GM12891 (cell line): ENCODE measurements at places on chromosomes 11 and 22.

DNA sequence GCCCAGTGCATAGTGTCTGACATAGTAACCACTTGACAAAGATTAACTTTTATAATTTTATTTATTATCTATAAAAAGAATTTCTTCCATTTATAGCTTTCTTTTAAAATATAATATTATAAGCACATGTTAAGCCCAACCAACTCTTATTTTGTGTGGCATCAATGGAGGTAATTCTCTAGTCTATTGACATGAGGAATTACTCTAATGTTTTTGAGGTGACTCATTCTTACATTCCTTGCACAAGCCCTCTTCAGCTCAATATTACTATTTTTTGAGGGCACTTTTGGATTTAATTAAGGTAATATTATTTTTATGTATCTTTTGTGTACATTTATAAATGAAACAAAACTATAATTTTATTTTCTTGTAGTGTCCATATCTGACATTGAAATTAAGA, 59.6 kb downstream of the AASDHPPT start:
- DNase-seq, result no peak

- DNase-seq, result no peak
Observed at GRCh38 chr22:25997886-25998775, 171.1 kb upstream of the SEZ6L start.

- no peak for DNase-seq
Observed at GRCh38 chr11:9645881-9646280, 18.0 kb upstream of the SWAP70 start.

DNA sequence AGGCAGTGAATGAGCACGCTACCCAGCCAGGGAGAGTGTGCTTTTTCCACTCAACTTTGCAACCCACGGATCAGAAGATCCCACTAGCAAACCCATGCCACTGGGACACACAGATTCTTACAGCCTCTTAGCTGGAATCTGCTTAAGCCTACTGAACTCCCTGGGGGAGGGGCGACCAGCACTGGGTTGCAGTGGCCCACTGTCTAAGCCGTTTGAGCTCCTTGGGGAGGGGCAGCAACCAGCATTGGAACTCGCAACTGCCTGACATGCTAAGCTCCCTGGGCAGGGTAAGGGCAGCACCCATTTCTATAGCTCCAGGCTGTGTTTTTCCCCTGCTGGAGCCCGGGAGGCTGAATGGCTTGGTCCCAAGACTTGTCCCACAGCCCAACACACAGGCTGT, 99.6 kb downstream of the FAM168A start:
- DNase-seq, result no peak

GRCh38 chr11:111089759-111090158, 155.8 kb upstream of the POU2AF2 start:
- no peak for DNase-seq

DNA sequence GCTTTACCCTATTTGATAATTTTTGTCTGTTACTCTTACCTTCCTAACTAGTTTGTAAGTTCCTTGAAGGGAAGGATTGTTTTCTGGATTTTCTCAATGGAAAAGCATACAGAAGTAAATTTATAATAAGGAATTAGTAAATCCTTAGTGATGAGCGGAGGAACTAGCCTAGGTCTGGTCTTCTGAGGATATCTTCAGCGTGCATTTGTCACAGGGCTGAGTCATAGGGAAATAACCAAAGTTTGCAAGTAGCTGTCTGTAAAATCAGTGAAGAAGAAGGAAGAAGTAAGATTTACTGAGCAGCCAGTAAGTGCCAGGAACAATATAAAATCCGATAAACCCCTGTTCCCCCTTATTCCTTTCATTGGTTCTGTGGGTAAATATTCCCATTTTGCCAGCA, 162.7 kb upstream of the SORL1-AS1 start:
- DNase-seq, result no peak
